ENCODE measurements at places on chromosomes 2 and 18.
A peak's percentile ranks its signal among the peaks of the same experiment; 100 is the strongest.

DNA sequence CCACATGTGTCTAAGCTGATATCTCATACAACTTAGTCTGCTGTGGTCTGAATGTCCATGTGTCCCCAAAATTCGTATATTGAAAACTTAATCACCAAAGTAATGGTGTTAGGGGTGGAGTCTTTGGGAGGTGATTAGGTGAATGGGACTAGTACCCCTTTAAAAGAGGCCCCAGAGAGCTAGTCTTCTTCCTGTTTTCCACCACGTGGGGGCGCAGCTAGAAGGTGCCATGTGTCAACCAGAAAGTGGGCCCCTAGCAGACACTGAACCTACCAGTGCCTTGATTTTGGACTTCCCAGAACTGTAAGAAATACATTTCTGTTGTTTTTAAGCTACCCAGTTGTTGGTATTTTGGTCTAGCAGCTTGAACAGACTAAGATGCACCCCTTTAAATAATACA is 86.6 kb downstream of the ASB1 start:
- DNase-seq: no peak

- DNase-seq: no peak
These were observed 104.9 kb upstream of the LHCGR start for GRCh38 chr2:48860380-48860779.

DNA sequence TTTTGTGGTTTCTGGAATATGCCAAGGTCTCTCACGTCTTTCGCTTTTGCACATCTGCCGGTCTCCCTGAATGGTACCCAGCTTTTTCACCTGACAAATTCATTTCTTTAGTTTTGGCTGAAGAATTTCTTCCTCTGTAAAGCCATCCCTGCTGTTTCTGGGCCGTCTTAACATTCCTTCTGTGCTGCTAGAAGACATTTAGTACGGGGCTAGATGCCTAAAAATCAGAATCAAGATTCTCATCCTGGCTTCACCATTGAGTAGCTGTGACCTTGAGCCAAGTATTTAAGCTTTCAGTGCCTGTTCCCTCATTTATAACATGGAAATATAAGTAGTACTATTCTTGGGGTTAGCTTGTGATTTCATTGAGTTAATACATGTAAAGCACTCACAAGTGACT is 6.4 kb upstream of the BCL2 start:
- DNase-seq: no peak

DNA sequence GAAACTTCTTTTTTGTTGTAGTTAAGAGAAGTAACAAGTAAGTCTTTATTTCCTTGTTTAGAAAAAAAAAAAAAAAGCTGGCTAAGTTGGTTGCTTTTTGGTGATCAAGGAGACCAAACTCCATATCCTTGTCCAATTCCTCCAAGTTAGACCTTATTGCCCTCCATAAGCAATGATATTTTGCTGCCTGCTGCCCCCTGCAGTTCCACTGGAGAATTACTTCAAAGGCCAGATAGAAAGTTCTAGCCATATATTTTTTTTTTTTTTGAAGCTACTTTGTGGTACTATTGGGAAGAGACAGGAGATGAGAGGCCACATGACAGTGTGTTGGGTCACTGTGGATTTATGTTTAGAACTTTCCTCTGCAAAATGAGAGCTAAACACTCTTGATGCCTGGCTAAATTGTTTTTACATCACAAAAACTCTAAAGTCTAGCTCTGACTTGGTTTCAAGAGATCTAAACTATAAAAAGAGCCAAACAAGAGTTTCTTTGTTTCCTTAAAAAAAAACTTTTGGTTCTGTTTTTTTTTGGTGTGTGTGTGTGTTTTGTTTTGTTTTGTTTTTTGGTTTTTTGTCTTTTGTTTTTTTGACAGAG is 80.7 kb upstream of the RASGRP3 start:
- DNase-seq: no peak

DNA sequence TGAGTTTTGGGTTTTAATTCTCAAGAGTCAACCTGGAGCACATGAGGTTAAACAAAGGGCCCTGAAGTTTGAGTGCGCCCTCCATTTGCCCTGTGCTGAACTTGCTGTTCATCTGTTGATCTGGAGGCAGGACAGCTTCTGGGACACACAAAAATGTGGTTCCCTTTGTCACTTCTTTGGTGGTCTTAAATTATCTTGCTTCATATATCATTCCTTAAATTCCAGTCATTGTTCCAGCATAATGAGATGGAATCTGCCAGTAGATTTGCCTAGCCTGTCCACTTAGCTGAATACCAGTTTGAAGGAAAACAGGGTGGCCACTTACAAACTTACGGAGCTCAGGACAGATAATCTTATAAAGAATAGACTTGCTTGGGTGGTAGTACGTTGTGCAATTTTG is 916 bp downstream of the CETN1 start:
- no peak for DNase-seq

DNA sequence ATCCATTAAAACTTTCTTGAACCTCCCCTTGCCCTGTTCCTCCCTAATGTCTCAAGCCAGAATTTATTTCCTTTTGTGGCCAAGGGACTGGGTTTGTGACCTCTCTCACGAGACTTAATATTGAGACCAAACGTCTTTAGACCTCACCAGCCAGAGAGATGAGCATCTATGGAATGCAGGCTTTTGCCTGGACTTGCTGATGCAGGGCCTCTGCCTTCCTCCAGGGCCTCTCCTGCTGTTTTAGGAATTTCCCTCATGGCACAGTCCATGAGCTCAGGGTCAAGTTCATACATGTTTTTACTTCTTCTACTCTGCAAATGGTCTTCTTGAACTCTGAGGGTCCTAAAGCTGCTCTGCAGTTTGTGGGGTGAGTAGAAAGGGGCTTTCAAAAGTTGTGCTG is 22.3 kb downstream of the IL1B start:
- DNase-seq: no peak

GRCh38 chr18:28576941-28577340 is 400.0 kb upstream of the CDH2 start:
- no peak for DNase-seq

DNA sequence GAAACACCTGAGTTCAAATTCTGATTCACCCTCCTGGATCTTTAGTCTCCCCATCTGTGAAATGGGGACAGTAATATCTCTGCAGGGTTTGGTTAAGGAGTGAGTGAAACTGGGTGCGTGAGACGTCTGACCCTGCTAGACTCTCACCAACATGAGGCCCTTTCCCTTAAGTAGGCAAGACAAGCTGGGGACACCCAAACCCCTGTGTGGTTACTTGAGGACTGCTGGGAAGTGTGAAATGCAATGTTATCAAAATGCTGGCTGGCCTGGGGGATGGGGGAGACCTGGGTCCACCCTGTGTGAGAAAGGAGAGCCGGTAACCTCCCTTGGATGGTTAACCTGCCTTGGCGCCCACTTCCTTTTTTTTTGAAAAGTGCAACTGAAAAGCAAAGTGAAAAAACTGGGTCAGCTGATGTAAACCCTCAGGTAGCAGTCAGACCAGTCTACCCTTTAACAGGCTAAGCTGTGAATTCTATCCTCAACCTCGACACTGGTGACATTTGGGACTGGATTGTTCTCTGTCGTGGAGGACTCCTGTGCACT is 82.3 kb downstream of the INPP5D start:
- DNase-seq: no peak

DNA sequence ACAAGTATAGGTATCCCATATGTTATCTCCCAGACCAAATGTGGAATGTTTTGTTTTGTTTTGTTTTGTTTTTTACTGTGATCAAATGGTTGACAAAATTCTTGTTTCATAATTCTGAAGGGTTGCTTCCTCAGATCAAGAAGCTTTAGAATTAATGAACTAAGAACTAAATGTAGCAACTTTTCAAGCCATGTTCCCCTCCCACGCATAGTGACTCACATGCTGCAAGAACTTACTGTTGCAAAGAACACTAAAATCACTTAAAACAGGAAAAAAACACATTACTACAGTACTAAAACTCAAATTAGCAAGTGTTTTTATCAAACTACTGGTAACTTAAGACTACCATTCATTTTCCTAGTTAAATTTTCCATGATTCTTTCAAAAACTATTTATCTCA is 30.6 kb downstream of the HNRNPLL start:
- DNase-seq: no peak

- no peak for DNase-seq
These were observed 17.0 kb downstream of the MBOAT2 start for GRCh38 chr2:8986327-8986976.

DNA sequence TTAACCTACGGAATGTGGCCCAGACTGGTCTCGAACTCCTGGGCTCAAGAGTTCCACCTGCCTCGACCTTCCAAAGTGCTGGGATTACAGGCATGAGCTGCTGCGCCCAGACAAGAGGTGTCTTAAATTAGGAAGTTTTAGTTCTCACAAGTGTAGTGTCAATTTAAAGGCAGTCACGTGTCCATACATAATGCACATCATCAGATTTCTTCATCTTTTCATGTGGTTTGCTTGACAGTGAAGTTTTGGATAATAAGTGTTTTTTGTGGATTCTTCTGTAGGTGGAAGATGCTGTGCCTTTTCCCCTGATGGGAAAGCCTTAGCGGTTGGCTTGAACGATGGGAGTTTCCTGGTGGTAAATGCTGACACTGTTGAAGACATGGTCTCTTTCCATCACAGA is 147.5 kb downstream of the RTN4 start:
- DNase-seq: no peak

- no peak for DNase-seq
These were observed 53.2 kb upstream of the ITM2C start for GRCh38 chr2:230811508-230811907.

DNA sequence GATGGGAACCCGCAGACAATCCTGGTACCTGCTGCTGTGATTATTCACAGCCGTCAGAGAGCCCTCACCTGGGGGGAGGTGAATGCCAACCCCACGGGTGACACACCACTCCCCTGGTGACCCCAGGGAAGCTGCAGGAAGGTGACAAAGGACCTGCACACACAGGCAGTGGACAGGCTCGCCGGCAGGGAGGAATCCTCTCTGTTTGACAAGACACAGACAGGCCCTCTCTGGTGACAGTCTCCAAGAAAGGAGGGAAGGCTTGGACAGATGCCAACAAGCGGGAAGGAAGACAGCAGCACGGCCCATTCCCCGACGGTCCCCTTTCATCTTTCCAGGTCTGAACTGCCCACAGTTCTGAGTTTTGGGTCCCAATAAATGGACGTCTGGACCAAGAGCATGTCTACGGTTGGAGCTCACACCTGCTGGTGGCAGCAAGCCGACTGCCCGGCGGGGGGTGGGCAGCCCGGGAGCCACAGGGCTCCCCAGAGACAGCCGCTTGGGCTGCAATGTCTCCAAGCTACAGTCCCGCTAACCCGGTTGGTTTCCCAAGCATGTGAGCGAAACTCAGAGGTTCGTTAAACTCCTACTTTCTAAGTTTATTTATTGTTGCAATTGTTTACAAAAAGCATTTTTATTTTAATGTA is 31.8 kb downstream of the HDAC4 start:
- no peak for DNase-seq

GRCh38 chr18:5238371-5238976 is 41.4 kb upstream of the AKAIN1 start:
- peak; percentile 18 for DNase-seq

- no peak for DNase-seq
These were observed 54.8 kb downstream of the TEX51 start for GRCh38 chr2:126953483-126953882.

DNA sequence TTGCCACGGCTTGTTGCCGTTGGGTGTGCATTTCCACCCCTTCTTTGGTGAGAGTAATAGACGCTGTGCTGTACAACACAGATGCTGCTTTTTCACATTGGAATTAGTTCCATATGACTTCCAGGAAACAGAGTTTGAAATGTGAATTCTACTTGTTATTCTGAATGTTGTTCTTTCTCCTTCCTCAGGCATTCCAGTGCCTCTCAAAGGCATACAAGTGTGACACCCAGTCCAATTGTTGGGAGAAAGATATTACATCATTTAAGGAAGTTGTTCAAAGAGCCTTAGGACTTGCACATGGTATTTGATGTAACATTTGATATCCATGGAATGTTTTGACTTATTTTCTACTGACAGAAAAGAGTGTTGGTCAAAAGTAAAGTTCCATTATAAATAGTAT is 134.4 kb upstream of the LTBP1 start:
- DNase-seq: no peak

DNA sequence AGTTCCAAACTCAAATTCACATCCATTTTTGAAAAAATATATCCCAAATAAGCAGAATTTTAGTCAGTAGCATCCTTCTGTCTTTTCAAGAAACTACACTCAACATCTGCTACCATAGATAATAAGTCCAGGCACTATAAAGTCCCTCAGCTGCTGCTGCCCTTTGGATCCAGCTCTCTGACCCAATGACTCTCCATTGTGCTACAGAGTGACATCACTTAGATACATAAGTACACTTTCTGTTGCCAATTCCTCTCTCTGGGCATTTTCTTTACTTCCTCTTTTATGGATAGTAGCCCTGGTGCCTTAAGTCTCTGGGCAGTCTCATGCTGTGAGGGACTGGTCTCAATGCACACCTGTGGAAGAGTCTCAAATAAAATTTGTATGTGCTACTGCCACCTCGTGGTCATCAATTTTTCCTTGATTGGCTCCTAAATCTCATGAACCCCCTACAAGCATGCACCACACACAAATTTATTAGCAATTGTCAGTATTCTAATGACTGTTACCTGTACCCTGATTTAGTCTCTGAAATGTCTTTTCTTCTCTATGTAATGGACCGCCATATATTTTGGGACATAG is 219.2 kb downstream of the LRP1B start:
- no peak for DNase-seq

DNA sequence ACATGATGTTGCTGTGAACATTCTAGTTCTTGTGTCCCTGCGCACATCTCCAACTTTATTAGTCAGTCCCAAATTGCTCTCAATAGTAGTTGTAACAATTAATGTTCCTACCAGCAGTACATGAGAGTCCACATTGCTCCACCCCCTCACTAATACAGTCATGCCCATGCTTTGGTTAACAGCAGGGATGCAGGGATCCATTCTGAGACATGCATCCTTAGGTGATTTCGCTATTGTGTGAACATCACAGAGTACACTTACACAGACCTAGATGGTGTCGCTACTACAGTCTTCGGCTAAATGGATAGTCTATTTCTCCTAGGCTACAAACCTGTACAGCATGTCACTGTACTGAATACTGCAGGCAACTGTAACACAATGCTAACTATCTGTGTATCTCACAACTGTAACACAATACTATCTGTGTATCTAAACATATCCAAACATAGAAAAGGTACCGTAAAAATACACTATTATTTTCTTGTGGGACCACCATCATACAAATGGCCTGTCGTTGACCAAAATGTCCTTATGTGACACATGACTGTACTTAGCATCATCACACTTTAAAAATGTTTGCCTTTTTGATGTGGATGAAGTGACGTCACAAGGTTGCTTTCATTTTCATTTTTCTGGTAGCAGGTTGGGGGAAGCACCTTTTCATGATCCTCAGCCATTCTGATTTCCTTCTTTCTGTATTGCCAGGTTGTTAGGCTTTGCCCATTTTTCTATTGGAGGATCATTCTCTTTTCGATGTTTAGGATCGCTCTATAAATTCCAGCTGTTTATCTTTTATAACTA is 82.9 kb upstream of the RNF152 start:
- DNase-seq: no peak

GRCh38 chr2:148568597-148568996 is 76.0 kb upstream of the EPC2 start:
- DNase-seq: no peak

- no peak for DNase-seq
These were observed 435 bp downstream of the IFT172 start for GRCh38 chr2:27489118-27489497.

Data from cortex of kidney (tissue), 1 donor.